GM12864 (cell line): ENCODE measurements at places on chromosomes 6 and 20.

DNA sequence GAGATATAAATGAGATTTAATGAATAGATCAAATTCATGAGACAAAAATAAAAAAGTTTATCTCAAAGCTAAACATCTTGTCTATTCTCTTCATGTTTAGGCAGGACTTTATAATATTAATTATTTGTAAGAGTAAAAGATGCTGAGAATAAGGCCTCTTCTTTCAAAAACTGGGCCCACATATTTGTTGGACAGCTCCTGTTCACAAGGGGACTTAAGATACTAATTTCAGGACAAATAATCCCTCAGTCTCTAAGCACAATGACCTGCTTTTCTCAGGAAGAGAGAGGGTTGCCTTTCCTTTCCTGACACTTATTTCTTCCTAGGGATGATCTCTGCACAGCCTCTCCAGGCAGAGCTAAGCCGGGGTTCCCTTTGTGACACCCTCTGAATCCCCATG, 43.3 kb downstream of the NOX3 start:
- DNase-seq, result no peak

GRCh38 chr6:134436950-134437349, 119.0 kb upstream of the SGK1 start:
- DNase-seq, result no peak

DNA sequence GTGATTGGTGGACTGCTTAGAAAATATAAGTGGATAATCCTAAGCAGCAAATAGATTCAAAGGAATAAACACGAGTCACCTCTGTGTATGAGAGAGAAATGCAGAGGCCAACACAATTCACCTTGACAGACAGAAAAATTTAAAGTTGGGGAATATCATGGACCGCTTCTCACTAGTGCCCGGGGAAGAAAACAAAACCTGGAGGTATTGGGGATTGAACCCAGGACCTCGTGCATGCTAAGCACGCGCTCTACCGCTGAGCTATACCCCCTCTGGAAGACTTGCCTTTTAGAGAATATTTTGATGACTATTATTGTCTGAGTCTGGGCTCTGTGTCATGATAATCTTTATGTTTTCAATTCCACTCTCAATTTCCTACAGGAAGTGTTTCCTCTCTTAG, 111.9 kb downstream of the TRIM27 start:
- no peak for DNase-seq

DNA sequence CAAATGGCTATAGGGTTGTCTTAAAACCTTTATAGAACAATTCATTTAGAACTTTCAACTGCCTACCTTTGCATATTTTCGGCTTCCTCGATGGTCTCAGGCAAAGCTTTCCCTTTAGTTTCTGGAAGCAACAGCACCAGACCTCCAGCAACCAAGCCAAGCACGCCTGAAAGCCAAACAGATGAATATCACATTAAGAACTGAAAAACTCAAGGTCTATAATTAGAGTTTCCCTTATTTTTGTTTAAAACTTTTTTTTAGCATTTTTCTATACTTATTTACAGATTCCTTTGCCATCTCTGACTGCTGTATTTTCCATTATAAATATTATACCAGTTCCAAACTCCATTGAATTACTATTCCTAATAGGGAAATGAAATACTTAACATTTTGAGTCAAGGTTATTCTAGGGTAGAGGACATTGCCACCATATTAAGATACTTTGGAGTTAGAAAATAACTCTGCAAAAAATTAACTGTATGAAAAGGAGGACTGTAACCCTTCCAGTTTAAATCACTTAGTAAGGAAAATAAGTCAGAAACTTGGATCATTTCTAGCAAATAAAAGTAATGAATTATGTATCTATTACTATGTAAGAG, 33.9 kb downstream of the SLC22A2 start:
- DNase-seq, result no peak

- no peak for DNase-seq
Observed at GRCh38 chr6:8535519-8535918, 100.2 kb upstream of the SLC35B3 start.

DNA sequence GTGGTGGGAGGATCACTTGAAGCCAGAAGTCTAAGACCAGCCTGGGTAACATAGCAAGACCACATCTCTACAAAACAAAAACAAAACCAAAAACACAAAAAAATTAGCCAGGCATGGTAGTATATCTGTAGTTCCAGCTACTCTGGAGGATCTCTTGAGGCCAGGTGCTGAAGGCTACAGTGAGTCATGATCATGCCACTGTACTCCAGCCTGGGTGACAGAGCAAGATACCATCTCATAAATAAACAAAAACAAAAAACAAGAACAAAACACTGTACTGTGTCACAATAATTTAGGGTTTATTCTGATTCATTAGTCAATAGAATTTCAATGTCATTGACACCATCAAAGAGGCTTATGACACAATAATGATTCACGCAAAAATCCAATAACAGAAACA, 1121.7 kb upstream of the MAP3K7 start:
- DNase-seq, result no peak

- no peak for DNase-seq
Observed at GRCh38 chr6:10531503-10531902, 10.4 kb downstream of the GCNT2 start.
